ENCODE measurements at places on chromosomes 7 and 10.

GRCh38 chr10:59336632-59337031 is 25.7 kb downstream of the FAM13C start:
- no peak for DNase-seq

GRCh38 chr7:8217200-8218068 is 44.5 kb downstream of the ICA1 start:
- no peak for DNase-seq

DNA sequence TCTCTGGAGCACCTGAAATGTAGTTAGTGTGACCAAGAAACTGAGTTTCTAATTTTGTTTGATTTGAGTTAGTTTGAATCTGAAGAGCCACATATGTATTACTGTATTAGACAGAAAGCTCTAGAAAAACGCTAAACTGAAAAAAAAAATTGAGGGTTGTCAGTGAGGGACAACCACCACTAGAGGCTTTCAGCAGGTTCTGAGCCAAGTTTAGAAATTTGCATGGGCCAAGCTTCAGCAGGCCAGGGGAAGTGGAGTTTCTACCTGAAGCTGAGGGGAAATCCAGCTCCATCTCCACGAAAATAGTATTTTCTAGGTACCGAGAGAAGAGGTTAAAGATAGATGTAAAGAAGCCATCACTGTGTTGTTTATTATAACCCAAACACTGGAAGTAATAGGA is 77.9 kb upstream of the PLXNA4 start:
- no peak for DNase-seq

- no peak for DNase-seq
Observed at GRCh38 chr7:832167-832967, at the start of gene SUN1. TSS of gene SUN1 (plus strand) at chr7:832476. CDS start at chr7:832525, 49 bp downstream.

DNA sequence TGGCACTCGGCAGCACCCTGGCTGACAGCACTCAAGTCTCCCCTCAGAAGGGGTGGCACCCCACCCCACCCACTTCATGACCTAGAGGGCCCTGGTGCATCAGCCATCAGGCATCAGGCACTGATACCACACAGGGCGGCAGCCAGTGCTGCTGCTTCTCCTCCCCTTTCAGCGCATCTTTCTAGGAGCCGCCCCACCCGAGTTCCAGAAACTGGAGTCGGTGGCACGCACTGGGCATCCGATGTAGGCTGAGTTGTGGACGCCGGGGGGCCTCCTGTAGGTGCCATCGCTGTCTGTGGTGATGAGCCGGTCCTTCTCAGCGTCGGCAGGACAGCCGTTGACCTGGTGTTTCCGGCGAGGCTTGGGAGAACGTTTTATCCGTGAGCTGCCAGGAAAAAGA is 69.7 kb upstream of the ATP6V0A4 start:
- DNase-seq, result no peak

DNA sequence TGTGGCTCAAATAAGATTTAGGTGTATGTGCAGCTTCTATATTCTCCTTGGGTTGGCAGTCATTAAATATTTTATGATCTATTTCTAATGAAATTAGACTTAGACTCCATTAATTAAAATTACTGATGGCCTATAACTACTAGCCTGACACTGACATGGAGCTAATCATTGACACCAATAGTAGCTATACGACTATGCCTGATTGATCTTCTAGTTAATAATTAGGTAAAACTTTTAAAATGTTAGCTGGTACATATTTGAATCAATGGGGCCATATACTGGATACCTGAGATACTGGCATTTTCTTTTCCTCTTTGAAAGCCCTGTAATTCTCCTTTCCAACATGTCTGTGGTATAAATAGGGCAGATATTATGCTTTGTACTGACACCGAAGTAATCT is 14.4 kb downstream of the WEE2 start:
- no peak for DNase-seq

DNA sequence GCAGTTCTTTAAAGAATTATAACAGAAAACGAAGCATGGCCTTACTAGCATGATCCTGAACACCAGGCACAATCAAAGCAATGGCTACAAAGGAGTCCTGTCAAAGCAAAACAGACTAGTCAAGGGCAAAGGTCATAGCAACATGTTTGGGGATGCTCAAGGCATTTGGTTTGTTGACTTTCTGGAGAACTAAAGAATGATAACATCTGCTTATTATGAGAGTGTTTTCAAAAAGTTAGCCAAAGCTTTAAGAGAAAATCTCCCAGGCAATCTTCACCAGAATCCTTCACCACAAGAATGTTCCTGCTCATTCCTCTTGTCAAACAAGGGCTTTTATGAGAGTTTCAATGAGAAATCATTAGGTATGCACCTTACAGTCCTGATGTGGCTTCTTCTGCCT is 95.1 kb upstream of the CPXM2 start:
- DNase-seq, result no peak

- DNase-seq, result no peak
Observed at GRCh38 chr7:141251957-141252356, 178.1 kb downstream of the TMEM178B start.

GRCh38 chr10:23186697-23187096 is 5.4 kb upstream of the PTF1A start:
- no peak for DNase-seq

GRCh38 chr10:110373857-110374654 is 69.3 kb upstream of the SMNDC1 start:
- no peak for DNase-seq

GRCh38 chr7:134368851-134369544 is 52.3 kb upstream of the SLC35B4 start:
- DNase-seq, result no peak

DNA sequence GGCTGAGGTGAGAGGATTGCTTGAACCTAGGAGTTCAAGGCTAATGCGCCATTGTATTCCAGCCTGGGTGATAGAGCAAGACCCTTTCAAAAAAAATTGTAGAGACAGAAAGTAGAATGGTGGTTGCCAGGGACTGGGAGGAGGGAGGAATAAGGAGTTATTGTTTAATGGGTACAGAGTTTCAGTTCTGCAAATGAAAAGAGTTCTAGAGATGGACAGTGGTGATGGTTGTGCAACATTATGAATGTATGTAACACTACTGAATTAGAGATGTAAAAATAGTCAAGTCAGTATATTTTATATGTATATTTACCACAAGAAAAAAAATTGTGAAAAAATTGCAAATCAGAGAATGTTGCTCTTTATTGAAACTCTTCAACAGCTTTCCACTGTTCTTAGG is 266.5 kb upstream of the NPY start:
- DNase-seq, result no peak

DNA sequence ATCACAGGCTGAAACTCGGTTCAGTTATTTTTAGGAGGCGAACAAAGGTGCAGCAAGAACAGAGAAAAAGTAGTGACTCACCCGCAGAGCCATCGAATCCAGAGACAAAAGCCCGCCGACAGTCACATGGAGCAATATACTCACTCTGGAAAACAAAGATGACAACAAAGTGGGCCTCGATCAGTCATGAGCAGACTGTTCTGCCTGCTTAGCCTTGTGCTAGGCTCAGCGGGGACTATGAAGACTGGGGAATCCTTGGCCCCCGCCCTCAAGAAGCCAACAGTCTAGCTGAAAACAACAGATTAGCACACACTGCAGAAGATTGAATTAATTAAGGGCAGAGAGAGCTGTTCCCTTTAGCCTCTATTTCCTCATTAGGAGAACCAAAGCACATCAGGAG is 30.4 kb downstream of the XPNPEP1 start:
- no peak for DNase-seq

DNA sequence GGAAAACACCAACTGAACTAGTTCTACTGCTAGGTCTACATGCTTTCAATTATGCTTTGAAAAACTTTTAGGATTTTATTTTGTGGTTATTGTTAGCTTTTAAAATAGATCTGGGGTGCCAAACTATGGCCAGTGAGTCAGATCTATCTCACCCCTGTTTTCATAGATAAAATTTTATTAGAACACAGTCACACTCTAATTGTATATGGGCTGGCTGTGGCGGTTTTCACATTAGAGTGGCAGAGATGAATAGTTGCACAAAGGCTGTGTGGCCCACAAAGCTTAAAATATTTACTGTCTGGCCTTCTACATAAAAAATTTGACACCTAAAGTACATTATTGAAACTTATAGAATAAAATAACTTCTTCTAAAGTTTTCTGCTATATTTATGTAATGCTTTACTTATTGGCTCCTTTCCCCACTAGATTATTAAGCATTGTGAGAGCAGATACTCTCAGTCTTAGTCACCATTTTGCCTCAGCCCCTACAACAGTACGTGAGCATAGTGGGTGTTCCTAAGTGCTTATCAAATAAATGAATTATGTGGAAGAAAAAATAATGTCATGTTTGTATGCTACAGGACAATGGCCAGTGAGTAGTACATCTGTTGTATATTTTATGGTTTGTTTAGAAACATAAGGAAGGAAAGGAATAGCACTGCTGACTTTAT is 5.4 kb upstream of the SUV39H2 start:
- no peak for DNase-seq

- no peak for DNase-seq
Observed at GRCh38 chr7:17501441-17502212, 203.2 kb downstream of the AHR start.

- no peak for DNase-seq
Observed at GRCh38 chr10:114575417-114576131, 82.5 kb downstream of the ABLIM1 start.

DNA sequence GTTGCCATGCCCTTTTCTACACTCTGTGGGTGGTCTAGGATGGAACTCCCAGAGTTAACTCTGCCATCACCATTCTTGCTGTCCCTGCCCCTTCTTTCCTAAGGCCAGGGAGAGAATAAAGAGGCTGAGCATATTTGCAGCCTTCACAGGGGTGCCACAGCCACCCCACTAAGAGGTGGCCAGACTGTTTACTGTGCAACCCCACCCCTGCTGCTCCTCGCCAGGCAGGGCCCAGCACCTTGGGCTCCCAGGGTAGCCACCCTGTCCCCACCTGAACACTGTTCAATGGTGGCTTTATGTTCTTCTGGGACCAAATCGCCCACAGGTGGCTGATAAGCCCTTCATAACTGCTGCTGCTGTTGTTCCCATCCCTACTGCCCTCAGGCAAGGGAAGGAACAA is 198.9 kb downstream of the SNX13 start:
- no peak for DNase-seq

DNA sequence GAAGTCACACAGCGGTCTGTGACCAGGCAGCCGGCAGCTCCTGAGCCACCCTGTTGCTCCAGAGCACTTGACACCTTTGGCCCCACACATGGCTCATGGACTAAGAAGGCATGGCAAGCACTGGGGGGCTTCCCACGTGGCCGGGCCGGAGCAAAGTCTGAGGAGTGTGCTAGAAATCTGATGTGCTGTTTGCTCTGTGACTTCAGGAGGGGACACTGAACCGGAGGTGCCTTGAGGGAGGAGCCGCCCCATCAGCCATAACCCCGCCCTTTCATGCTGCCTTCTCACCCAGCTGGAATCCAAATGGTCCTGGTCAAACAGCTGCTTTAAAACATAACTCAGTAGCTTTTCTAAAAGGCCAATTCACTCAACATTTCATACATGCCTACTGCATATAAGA is 33.5 kb downstream of the PROSER2 start:
- DNase-seq, result no peak

DNA sequence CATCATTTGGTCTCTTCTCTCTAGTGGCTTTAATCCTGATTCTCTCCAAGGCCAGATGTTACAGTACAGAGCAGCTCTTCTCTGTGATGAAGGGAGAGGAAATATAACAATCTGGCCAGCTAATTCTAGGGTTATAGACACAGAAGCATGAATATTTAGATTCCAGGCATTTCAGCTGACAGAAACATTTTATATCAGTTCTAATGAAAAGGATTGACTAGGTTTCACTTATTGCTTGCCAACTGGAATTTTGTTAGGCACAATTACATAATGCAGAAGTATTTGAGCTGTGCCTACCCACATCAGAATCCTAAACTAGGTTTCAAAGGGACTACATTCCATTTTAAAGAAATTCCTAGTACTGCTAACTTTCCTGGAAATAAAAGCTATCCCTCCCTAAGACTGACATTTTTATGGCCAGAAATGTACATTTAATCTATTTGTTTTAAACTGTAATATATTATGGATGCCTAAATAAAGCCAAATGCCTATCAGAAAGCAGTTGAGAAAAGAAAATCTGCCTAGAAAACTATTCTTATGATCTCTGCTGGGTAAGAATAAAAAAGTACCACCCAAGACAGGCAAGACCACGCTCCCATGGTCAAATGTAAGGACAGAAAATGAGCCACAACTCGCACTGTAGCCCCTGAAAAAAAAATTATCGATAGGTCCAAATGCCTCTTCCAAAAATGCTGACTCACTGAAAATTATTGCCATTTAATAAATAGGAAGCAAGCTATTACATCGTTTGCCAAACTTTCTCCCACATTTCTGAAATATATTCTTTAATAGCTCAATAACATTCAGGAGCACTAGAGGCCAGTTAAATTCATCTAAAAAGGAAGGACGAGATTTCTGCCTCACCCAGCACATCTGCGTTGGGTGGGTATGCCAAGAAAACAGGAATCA is 498.1 kb downstream of the KCNMA1 start:
- DNase-seq, result no peak

DNA sequence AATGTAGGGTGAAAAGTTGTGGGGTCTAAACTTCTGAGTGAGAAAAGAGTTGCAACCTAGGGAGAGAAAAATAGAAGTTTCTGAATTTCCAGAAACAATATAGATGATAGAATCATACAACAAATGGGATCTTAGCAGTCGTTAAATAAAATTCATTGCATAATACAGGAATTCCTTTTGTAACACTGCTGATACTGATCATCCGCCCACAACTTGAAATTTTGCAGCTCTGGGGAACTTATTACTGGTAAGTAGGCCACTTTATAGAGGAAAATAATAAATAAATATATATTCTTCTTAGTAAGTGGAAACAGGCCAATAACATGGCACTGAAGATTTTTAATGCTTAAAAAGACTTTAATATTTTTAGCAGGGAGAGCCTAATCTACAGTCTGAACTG is 81.9 kb upstream of the SMIM30 start:
- no peak for DNase-seq

DNA sequence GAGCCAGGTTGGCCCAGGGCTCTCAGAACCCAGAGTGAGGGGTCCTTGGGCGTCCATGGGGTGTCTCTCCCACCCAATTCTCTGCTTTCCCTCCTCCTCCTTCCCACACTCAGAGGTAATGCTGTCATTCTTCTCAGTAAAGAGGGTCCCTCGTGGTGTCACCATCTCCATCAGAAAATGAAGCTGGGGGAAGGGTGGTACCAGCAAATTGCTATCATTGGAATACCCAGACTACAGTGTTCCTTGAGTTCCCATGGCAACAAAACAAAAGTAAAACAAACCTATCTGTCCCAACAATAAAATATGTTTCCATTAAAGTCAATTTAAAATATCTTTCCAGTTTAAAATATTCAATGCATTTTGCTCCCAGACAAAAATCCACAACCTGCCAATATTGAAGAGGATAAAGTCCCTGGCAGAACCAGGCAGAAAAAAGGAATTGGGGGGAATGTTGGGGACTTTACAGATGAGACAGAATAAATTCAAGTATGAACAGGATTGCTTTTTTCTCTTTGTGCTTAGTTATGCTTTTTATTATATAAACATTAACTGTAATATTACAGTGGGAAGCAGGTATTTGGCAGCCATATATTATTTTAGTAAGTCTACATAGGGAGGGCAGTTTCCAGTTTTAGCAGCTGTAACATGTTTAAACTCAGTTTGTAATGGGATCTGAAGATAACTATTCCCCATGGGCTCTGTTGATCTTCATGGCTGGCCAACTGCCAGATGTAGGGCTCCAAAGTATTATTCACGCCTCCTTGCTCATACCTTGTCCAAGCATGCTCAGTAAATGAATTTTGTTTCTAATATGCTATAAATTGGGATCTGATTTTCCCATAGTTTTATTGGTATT is 182.1 kb downstream of the ARID5B start:
- DNase-seq, result no peak

Measured in esophagus squamous epithelium (tissue), 5 donors.